ENCODE measurements at places on chromosomes 3 and 15. TPM values are rescaled to one million over a fixed set of nuclear protein-coding genes. Genes with fewer than 3 reads are reported as not detected.

CKMT1A gene
- total RNA-seq = 0.68 TPM

PAQR5 gene
- 0.31 TPM for total RNA-seq

DUOXA2 gene
- total RNA-seq = 0.39 TPM

PBRM1 gene
- 109 TPM for total RNA-seq

CRTAP gene
- 123 TPM for total RNA-seq

GRCh38 chr3:40143283-40144090 is 166.0 kb upstream of the EIF1B start:
- H3K4me1 ChIP-seq = no peaks in the 10 kb centered on the region
- H3K27me3 ChIP-seq = no peaks in the 10 kb centered on the region
- no peak overlapping the region for H3K27ac ChIP-seq
- no peaks in the 10 kb centered on the region for H3K36me3 ChIP-seq

- H3K27me3 ChIP-seq = no peaks in the 10 kb centered on the region
- H3K27ac ChIP-seq = no peak overlapping the region
- no peaks in the 10 kb centered on the region for H3K36me3 ChIP-seq
- H3K4me1 ChIP-seq = no peaks in the 10 kb centered on the region
- no peak for DNase-seq
Observed at GRCh38 chr15:64247906-64248541, 85.2 kb upstream of the PPIB start.

DNA sequence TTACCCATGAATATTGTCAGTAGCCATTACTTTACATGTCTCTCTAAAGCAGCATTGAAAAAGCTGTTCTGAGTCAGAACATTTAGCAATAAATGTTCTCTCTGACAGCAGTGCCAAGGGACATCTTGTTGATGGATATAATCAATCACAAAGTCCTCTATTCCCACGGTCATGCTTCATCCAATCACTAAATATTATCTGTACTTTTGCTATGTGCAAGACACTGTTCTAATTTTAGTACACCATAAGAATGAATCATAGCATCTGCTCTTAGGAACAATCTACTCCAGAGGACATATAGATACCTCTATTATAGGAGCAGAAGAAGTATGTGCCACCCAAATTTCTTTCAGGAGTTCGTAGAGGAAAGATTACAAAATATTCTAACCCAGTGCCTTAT is 142.5 kb upstream of the MBNL1 start:
- H3K27me3 ChIP-seq = no peaks in the 10 kb centered on the region
- no peak for DNase-seq
- no peaks in the 10 kb centered on the region for H3K4me1 ChIP-seq
- no peak overlapping the region for H3K4me3 ChIP-seq
- no peaks in the 10 kb centered on the region for H3K36me3 ChIP-seq

- no peak overlapping the region for H3K4me3 ChIP-seq
- H3K27ac ChIP-seq = no peak overlapping the region
- H3K4me1 ChIP-seq = no peaks in the 10 kb centered on the region
- H3K27me3 ChIP-seq = no peaks in the 10 kb centered on the region
- DNase-seq = no peak
Observed at GRCh38 chr15:73141216-73141900, 89.1 kb downstream of the NEO1 start.

- H3K4me3 ChIP-seq = no peak overlapping the region
- no peak for DNase-seq
- no peaks in the 10 kb centered on the region for H3K27me3 ChIP-seq
- H3K4me1 ChIP-seq = peaks cover 10% of the 10 kb centered on the region
- H3K36me3 ChIP-seq = no peaks in the 10 kb centered on the region
- H3K27ac ChIP-seq = no peak overlapping the region
Observed at GRCh38 chr15:42354824-42355223, 4.5 kb upstream of the CAPN3 start.

- H3K27me3 ChIP-seq = no peaks in the 10 kb centered on the region
- no peak for DNase-seq
- H3K4me3 ChIP-seq = no peak overlapping the region
- no peaks in the 10 kb centered on the region for H3K4me1 ChIP-seq
Observed at GRCh38 chr3:120928991-120929390, 21.0 kb downstream of the STXBP5L start.

DNA sequence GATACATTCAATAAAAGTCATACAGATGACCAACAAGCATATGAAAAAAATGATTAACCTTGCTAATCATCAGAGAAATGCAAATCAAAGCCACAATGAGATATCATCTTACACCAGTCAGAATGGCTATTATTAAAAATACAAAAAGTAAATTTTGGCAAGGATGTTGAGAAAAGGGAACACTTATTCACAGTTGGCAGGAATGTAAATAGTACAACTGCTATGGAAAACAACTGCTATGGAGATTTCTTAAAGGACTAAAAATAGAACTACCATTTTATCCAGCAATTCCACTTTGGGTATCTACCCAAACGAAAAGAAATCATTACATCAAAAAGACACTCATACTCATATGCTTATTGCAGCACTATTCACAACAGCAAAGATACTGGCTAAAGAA is 1121.8 kb downstream of the TBL1XR1 start:
- DNase-seq = no peak
- no peaks in the 10 kb centered on the region for H3K36me3 ChIP-seq
- no peaks in the 10 kb centered on the region for H3K27me3 ChIP-seq
- H3K4me1 ChIP-seq = no peaks in the 10 kb centered on the region
- H3K27ac ChIP-seq = no peak overlapping the region

- no peak overlapping the region for H3K4me3 ChIP-seq
- no peak overlapping the region for H3K27ac ChIP-seq
- peaks cover under 1% of the 10 kb centered on the region for H3K4me1 ChIP-seq
Observed at GRCh38 chr3:101998256-101998926, 149.1 kb downstream of the NFKBIZ start.

- no peaks in the 10 kb centered on the region for H3K36me3 ChIP-seq
- peak overlapping the region; percentile 5 for H3K4me3 ChIP-seq
- H3K27me3 ChIP-seq = no peaks in the 10 kb centered on the region
- H3K27ac ChIP-seq = no peak overlapping the region
- peak; percentile 11 for DNase-seq
- peaks cover 16% of the 10 kb centered on the region for H3K4me1 ChIP-seq
Observed at GRCh38 chr15:31482122-31482922, 155.7 kb downstream of the KLF13 start.

DNA sequence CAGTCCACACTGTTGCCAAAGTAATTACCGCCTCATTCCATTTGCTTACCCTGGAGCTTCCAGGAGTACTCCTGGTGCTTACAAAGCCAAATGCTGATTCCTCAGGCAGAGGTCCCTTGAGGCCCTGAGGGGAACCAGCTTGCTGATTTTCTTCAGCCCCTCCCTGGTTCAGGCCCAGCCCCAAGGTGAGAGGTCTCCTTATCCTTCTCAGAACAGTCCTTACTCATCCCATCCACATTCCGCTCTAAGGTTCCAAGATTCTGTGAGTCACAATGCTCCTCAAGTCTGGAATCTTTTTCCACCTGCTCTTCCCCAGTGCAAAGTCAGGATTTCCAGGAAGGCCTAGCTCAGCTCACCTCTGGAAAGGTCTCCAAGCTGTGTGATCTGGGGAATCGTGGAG is 1.8 kb upstream of the ATP10A start:
- H3K27me3 ChIP-seq = no peaks in the 10 kb centered on the region
- no peak overlapping the region for H3K27ac ChIP-seq

GRCh38 chr3:115040673-115041286 is 106.3 kb downstream of the ZBTB20 start:
- H3K4me3 ChIP-seq = no peak overlapping the region
- DNase-seq = peak; percentile 49
- peaks cover 5% of the 10 kb centered on the region for H3K4me1 ChIP-seq
- H3K27ac ChIP-seq = no peak overlapping the region
- no peaks in the 10 kb centered on the region for H3K36me3 ChIP-seq
- no peaks in the 10 kb centered on the region for H3K27me3 ChIP-seq

DNA sequence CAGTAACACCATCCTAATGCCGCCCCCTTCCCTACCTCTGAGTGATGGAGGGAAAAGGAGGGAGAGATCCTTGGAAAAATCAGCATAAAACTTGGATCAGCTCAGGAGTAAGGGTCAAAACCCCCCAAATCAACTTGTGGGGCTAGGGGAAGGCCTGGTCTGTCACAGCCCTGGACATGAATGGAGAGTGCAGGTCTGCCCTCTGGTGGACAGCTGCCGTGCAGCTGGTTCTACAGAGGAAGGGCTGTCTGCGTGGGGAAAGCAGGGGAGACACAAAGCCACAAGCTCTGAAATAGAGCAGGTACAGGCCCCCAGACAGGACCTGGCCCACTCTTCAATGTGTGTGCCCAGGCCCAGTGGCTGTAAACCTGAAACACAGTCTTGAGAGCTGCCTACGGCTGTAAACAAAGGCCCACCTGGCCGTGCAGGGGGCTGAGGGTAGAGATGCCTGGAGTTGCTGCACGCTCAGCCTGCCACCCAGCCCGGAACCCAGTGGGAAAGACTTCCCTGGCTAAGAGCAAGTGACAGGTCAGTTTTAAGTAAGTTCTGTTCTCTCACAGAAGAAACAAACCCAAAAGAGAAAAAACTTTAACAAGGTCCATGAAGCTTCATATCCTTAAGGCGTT is 16.4 kb downstream of the CLK3 start:
- no peaks in the 10 kb centered on the region for H3K27me3 ChIP-seq
- no peak overlapping the region for H3K27ac ChIP-seq
- no peaks in the 10 kb centered on the region for H3K36me3 ChIP-seq

DNA sequence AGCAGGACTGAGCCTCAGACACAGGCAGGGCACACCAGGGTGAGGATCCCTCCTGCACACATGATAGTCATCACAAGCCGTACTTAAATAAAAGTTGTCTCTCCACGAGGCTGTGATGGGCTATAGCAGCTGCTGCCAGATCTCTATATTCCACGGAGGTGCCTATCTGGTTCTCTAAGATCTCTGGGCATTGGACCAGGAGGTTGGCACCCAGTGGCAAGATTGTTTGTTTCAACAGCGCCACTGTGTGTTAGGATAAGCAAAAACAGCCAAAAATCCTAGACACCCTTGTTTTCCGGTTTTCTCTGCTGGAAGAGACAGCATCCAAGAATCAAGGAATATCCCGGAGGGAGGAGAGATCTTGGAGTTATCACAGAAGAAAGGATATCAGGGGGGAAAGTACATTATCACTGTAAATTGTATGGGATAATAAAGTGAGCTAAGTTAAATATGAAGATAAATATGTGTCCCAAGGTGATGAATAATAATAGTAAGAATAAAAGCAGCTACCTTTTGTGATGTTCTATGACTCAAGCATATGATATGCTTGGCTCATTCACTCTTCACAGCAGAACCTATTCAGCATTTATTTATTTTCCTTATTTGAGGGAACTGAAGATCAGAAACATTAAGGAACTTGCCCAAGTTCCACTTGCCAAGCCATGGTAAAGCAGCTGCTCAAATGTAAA is 90.6 kb upstream of the AKAP13 start:
- DNase-seq = peak; percentile 77
- no peaks in the 10 kb centered on the region for H3K27me3 ChIP-seq
- H3K4me3 ChIP-seq = no peak overlapping the region
- no peaks in the 10 kb centered on the region for H3K36me3 ChIP-seq
- no peaks in the 10 kb centered on the region for H3K4me1 ChIP-seq

GRCh38 chr3:160253298-160253697 is 28.1 kb downstream of the C3orf80 start:
- H3K4me3 ChIP-seq = no peak overlapping the region
- H3K27ac ChIP-seq = no peak overlapping the region
- no peaks in the 10 kb centered on the region for H3K36me3 ChIP-seq
- DNase-seq = no peak
- H3K27me3 ChIP-seq = no peaks in the 10 kb centered on the region

- H3K4me3 ChIP-seq = no peak overlapping the region
Observed at GRCh38 chr3:128907706-128908445, 28.5 kb downstream of the ACAD9 start.

DNA sequence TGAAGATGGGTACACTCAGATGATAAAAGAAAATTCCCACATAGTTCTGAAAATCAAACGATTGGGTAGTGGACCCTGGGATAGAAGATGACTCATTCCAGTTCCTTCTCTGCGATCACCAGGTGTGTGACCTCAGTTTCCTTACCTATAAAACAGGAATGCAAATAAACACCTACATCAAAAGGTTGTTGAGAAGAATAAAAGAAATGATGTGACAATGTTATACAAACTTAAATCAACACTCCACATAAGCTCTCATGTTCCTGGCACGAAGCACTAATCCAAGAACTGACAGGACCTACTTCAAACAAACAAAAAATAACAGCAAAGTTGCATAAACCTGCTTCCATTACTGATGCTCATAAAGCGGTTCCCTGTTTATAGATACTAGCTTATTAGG is 69.2 kb downstream of the RORA start:
- no peaks in the 10 kb centered on the region for H3K36me3 ChIP-seq
- no peak overlapping the region for H3K4me3 ChIP-seq
- DNase-seq = no peak
- peaks cover 4% of the 10 kb centered on the region for H3K4me1 ChIP-seq
- H3K27ac ChIP-seq = no peak overlapping the region
- H3K27me3 ChIP-seq = no peaks in the 10 kb centered on the region

- no peaks in the 10 kb centered on the region for H3K27me3 ChIP-seq
- no peaks in the 10 kb centered on the region for H3K36me3 ChIP-seq
- H3K4me1 ChIP-seq = no peaks in the 10 kb centered on the region
- H3K27ac ChIP-seq = no peak overlapping the region
- no peak for DNase-seq
Observed at GRCh38 chr15:25171111-25171811, 216.5 kb downstream of the SNRPN start.

GRCh38 chr15:39177561-39177960 is 403.3 kb upstream of the THBS1 start:
- H3K4me3 ChIP-seq = no peak overlapping the region
- no peaks in the 10 kb centered on the region for H3K36me3 ChIP-seq
- H3K4me1 ChIP-seq = peaks cover 12% of the 10 kb centered on the region

GRCh38 chr15:30008156-30008555 is 74.6 kb upstream of the GOLGA8J start:
- no peak for DNase-seq
- H3K4me1 ChIP-seq = no peaks in the 10 kb centered on the region
- H3K27ac ChIP-seq = no peak overlapping the region
- H3K27me3 ChIP-seq = no peaks in the 10 kb centered on the region
- H3K4me3 ChIP-seq = no peak overlapping the region

DNA sequence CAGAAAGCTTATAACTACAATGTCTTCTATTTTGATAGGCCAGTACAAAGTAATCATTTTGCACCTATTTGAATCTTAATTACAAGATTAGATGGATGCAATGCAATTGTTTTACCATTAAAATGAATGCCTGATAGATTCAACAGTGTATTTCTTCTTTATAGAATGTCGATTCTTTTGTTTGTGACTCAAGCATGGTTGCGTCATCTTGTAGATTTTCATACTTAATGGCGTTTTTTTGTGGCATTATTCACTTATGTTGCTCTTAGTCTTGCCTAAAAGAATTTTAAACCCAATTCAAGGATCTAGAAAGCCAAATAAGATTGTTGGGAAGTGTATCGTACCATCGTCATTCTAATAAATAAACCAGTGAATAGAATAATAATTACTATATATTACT is 21.4 kb downstream of the ZBTB38 start:
- no peak overlapping the region for H3K4me3 ChIP-seq
- peaks cover 21% of the 10 kb centered on the region for H3K4me1 ChIP-seq
- H3K27me3 ChIP-seq = no peaks in the 10 kb centered on the region
- no peak overlapping the region for H3K27ac ChIP-seq
- no peak for DNase-seq
- no peaks in the 10 kb centered on the region for H3K36me3 ChIP-seq

Measured in testis (tissue), 5 donors.